ENCODE measurements at places on chromosomes 7 and 10.

- no peak for DNase-seq
Observed at GRCh38 chr10:124498056-124498455, 36.4 kb downstream of the LHPP start.

- no peak for DNase-seq
Observed at GRCh38 chr10:130389906-130390305, 253.7 kb downstream of the GLRX3 start.

DNA sequence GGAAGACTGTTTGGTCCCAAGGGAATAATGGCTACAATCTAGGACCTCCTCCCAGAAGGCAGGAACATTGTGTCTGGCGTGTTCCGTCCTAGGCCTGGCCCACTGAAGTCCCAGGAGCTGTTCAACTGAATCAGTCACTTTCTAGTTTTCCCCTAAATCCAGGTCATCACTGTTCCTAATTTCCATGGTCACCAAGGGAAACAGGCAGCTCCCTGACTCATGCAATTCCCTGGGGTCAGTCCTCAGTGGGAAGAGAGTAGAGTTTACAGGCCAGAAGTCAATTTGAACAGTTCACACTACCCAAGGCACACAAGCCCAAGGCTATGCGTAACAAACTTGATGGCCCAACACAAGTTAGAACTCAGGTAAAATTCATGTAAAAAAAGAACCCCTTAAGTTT is 44.0 kb downstream of the CREB3L2 start:
- no peak for DNase-seq

DNA sequence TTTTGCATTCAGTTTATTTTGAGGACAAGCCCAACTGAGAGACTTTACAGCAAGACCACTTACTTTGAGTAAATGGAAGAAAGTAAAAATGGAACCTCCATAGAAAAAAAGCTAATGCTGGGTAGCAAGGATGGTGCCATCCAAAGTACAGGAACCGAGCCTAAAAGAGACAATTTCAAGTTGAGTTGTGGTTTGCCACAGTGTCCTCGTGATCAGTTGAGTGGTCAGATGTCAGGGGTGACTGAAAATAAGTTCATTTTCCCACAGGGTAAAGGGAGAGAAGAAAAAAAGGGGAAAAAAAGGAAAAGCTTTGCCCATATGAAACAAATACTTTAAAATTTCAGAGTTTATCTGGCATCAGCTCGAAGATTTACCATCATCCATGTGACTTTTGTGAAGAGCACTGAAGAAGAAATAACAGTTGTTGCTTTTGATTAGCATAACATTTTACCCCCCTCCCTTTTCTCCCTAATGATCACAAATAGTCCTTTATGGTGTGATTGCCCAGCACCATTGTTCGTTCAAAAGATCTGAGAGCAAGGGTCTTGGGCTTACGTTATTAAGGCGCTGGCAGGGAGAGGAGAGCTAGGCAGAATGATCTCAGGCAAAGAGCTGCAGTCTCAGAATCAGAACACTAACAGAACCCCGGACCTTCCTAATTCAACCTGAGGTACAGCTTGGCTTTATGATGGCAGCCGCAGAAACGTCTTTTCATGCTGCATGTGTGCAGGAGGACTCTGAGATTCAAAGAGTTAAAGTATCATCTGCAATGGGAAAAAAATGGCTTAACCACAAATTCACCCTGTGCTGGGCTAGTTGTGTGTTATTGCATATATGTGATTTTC is 338.1 kb downstream of the RNLS start:
- DNase-seq: no peak

DNA sequence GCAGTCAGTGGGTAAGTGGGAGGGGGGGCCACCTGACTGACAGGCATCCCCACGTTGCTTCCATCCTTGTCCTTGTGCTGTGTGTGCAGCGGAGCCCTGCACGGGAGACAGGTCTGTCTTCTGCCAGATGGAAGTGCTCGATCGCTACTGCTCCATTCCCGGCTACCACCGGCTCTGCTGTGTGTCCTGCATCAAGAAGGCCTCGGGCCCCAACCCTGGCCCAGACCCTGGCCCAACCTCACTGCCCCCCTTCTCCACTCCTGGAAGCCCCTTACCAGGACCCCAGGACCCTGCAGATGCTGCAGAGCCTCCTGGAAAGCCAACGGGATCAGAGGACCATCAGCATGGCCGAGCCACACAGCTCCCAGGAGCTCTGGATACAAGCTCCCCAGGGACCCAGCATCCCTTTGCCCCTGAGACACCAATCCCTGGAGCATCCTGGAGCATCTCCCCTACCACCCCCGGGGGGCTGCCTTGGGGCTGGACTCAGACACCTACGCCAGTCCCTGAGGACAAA is 24.8 kb downstream of the TBATA start:
- no peak for DNase-seq

- DNase-seq: no peak
Observed at GRCh38 chr7:749140-749551, 22.1 kb upstream of the PRKAR1B start.

DNA sequence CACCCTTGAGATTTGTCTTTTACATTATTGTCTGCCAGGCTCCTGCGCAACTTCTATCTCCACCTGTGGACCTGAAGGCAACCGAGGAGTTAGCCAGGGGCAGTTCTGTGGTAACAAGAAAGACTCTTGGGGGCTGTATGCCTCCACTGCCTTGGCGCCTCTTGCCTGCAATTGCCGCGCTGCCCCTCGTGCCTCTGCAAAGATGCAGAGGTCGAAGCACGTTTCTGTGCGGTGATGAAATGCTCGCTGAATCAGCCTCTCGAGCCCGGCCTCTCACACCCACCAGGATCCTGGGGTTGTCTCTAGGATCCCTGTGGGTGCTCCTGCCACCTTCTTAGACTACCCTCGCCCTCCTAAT is 486 bp upstream of the LHFPL3 start:
- no peak for DNase-seq

DNA sequence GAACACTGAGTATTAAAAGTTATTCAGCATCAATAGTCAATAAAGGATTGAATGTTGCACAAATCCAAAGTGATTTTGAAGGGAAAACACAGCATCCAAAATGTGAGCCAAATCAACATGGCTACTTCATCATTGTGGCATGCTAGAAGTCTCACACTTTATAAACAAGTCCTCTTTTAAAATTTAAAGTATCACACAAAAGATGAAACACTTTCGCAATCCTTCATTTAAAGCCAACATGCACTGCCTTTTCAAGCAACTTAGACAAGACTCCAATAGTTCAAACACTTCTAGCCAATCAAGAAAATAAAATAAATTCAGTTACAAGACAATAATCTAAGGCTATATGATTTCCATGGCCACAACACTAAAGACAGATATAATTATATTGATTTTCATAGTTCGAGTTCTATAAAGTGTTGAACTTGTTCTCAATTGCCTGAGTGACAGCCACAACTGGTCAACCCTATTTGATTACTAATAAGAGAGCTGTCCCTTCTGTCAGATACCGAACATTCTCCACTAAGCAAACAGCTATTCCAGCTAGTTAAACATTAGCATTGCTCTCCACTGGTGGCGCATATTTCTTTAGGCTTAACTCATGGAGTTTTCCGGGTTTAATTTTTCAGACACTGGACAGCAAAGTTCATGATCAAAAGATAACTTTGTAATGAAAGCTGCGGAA is 8.3 kb downstream of the EBF3 start:
- no peak for DNase-seq
